ENCODE measurements at places on chromosomes 7 and 10. TPM values are rescaled to one million over a fixed set of nuclear protein-coding genes. Genes with fewer than 3 reads are reported as not detected.
A peak's percentile ranks its signal among the peaks of the same experiment; 100 is the strongest.

Gene CNPY1
- not detected for total RNA-seq

Gene SPAG6
- total RNA-seq: not detected

Gene AS3MT
- total RNA-seq: 8.3 TPM

Gene ITPRID1
- not detected for total RNA-seq

Gene ANXA11
- total RNA-seq: 213 TPM

Gene NME8
- total RNA-seq: not detected

- H3K36me3 ChIP-seq: peaks cover 3% of the 10 kb centered on the region
- no peak for DNase-seq
- peak overlapping the region; percentile 6 for H3K4me3 ChIP-seq
- peak overlapping the region; percentile 96 for H3K27ac ChIP-seq
- H3K4me1 ChIP-seq: peaks cover 56% of the 10 kb centered on the region
- no peaks in the 10 kb centered on the region for H3K27me3 ChIP-seq
Measured at GRCh38 chr7:94398841-94399240, 4.1 kb downstream of the COL1A2 start.

GRCh38 chr10:70458329-70459060, 17.0 kb upstream of the NODAL start:
- no peaks in the 10 kb centered on the region for H3K27me3 ChIP-seq
- no peaks in the 10 kb centered on the region for H3K36me3 ChIP-seq
- H3K27ac ChIP-seq: peak overlapping the region; percentile 87
- no peak for DNase-seq
- peak overlapping the region; percentile 52 for H3K4me3 ChIP-seq

GRCh38 chr7:21426286-21427181, 1.3 kb upstream of the SP4 start:
- no peaks in the 10 kb centered on the region for H3K36me3 ChIP-seq
- peaks cover 40% of the 10 kb centered on the region for H3K4me1 ChIP-seq
- no peaks in the 10 kb centered on the region for H3K27me3 ChIP-seq
- peak overlapping the region; percentile 99 for H3K27ac ChIP-seq
- no peak for DNase-seq
- H3K4me3 ChIP-seq: peak overlapping the region; percentile 86

DNA sequence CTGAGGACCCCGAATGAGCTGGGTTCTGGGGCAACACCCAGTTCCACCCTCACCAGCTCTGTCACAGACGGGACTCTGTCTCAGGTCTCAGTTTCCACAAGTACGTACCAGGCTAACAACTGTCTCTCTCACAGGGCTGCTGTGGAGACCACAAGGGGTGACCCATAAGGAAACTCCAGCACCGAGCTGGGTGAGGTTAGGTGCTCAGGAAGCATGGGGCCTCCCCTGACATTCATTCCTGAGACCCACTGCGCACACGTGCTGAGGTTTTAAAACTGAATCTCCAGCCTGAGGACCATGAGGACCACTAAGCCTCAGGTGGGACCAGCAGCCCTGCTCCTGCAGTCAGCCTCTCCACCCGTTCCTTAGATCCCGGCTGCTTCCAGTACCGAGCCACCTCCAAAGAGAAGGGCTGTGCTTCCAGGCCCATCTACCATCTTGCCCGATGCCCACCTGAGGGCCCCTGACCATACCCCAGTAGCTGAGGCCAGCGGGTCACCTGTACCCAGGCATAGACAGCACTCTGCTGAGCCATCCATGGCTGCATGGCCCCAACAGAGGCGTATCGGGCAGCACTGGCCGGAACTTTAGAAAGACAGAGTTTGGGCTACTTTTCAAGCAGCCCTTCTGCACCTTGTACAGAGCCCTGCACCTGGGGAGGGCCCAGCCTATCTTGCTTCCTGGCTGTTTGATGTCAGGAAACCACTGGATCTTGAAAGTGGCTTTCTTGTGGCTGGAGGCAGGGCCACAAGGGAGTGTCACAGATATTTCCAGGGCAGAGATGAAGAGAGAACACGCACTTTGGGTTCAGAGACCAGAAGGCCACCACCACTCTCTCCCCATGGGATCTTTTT, 18.7 kb downstream of the HSPA12A start:
- DNase-seq: no peak
- no peaks in the 10 kb centered on the region for H3K36me3 ChIP-seq
- no peak overlapping the region for H3K4me3 ChIP-seq
- H3K4me1 ChIP-seq: peaks cover 42% of the 10 kb centered on the region
- no peaks in the 10 kb centered on the region for H3K27me3 ChIP-seq
- no peak overlapping the region for H3K27ac ChIP-seq

- H3K27ac ChIP-seq: no peak overlapping the region
- DNase-seq: no peak
- H3K4me1 ChIP-seq: no peaks in the 10 kb centered on the region
- no peaks in the 10 kb centered on the region for H3K36me3 ChIP-seq
- no peak overlapping the region for H3K4me3 ChIP-seq
Measured at GRCh38 chr10:88505680-88506215, 77.4 kb downstream of the RNLS start.

DNA sequence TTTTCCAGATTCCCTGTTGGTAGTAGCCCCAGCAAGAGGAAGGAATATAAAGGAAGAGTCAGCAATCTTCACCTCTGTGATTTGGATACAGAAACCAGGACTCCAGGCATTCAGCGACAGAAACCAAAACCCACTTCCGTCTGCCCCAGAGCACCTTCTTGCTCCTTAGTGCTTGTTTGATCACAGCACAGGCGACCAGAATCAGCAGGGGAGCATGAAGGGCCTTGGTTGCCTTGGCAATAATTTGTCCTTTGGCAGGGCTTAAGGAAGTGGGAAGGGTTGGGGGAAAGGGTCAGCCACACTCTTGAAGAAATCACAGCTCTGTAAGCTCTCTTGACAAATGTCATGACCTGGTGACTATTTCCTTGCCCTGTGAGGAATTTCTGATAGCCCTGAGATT, 379.6 kb downstream of the OTUD1 start:
- H3K36me3 ChIP-seq: no peaks in the 10 kb centered on the region
- no peaks in the 10 kb centered on the region for H3K27me3 ChIP-seq
- no peaks in the 10 kb centered on the region for H3K4me1 ChIP-seq
- no peak overlapping the region for H3K4me3 ChIP-seq
- DNase-seq: no peak

DNA sequence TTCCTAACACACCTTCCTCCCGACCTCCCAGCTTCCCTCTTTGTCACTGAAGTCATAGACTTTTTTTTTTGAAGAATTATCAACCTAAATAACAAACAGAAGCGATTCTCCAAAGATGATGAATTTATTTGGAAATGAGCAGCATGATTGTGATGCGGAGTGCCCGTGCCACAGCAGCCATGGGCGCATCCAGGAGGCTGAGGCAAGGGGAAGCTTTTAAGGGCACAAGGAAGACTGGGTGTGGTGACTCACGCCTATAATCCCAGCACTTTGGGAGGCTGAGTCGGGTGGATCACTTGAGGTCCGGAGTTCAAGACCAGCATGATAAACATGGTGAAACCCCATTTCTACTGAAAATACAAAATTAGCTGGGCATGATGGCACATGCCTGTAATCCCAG, 16.2 kb upstream of the GIMAP8 start:
- no peak overlapping the region for H3K27ac ChIP-seq
- H3K4me1 ChIP-seq: no peaks in the 10 kb centered on the region

GRCh38 chr10:88118729-88119128, 255.3 kb downstream of the PTEN start:
- no peaks in the 10 kb centered on the region for H3K36me3 ChIP-seq
- no peak overlapping the region for H3K27ac ChIP-seq
- H3K27me3 ChIP-seq: no peaks in the 10 kb centered on the region
- H3K4me3 ChIP-seq: no peak overlapping the region

DNA sequence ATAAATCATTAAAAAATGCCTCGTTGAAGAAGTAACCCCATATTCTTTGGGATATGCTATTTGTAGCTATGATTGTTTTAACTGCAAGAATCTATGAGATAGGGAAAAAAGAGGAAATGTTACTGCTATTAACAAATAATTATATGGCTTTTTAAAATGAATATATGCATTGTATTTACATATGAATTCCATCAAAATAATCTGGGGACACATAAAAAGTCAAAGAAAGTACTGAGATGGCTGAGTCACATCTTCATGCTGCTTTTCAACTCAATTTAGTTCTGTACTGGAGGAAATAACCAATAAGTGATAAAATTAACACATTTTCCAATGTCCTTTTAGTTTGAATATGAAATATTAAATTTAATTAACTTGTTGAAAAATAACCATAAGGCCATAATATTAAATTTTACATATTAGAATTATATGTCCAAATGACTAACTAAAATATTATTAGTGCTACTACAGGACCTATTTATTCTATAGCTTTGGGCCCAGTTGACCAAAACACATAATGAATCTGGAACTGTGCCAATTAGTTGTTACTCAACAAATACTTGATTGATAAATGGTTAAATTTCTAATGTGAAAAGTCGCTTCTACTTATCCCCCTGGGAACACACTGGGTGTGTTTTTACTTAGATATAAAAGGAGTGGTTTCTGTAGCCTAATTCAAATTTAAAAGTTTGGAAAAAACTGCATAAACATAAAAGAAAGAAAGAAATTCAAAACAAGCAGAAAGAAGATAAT, 214.6 kb upstream of the PFKP start:
- no peak overlapping the region for H3K4me3 ChIP-seq
- DNase-seq: no peak
- no peaks in the 10 kb centered on the region for H3K27me3 ChIP-seq
- H3K4me1 ChIP-seq: no peaks in the 10 kb centered on the region
- no peaks in the 10 kb centered on the region for H3K36me3 ChIP-seq

GRCh38 chr7:50022451-50022850, 70.6 kb downstream of the ZPBP start:
- H3K4me1 ChIP-seq: no peaks in the 10 kb centered on the region
- H3K27ac ChIP-seq: no peak overlapping the region
- DNase-seq: no peak
- H3K36me3 ChIP-seq: no peaks in the 10 kb centered on the region
- H3K27me3 ChIP-seq: no peaks in the 10 kb centered on the region
- no peak overlapping the region for H3K4me3 ChIP-seq

- H3K27me3 ChIP-seq: no peaks in the 10 kb centered on the region
- H3K36me3 ChIP-seq: no peaks in the 10 kb centered on the region
- no peak overlapping the region for H3K27ac ChIP-seq
- H3K4me3 ChIP-seq: no peak overlapping the region
- DNase-seq: no peak
- H3K4me1 ChIP-seq: peaks cover 10% of the 10 kb centered on the region
Measured at GRCh38 chr7:36311539-36311938, 78.1 kb upstream of the ANLN start.

GRCh38 chr10:37344413-37344812, 219.0 kb downstream of the ANKRD30A start:
- H3K27ac ChIP-seq: no peak overlapping the region
- H3K4me1 ChIP-seq: no peaks in the 10 kb centered on the region
- H3K27me3 ChIP-seq: no peaks in the 10 kb centered on the region
- H3K4me3 ChIP-seq: no peak overlapping the region
- H3K36me3 ChIP-seq: no peaks in the 10 kb centered on the region
- no peak for DNase-seq

Data from esophagus muscularis mucosa (tissue), 4 donors.